A549 treated with DMSO at 1 μM for 4 hours (cell line): ENCODE measurements at places on chromosomes 11 and 22. TPM values are rescaled to one million over a fixed set of nuclear protein-coding genes. Genes with fewer than 3 reads are reported as not detected.

Gene ARHGEF17
- total RNA-seq = 11.0 to 14.3 TPM (median 12.7 TPM) in 5 replicates

Gene RASD2
- 1.1 to 1.5 TPM (median 1.3 TPM) in 5 replicates for total RNA-seq

Gene CCDC82
- total RNA-seq = 16.0 to 19.9 TPM (median 18.1 TPM) in 5 replicates

Gene CCDC15
- 0.52 to 0.74 TPM (median 0.62 TPM) in 5 replicates for total RNA-seq

Gene MEI1
- not detected in 5 replicates for total RNA-seq

Gene DDTL
- 1.6 to 1.9 TPM (median 1.7 TPM) in 5 replicates for total RNA-seq

Gene P2RY2
- 8.9 to 12.6 TPM (median 10.4 TPM) in 5 replicates for total RNA-seq

Gene XRRA1
- 3.9 to 7.1 TPM (median 5.3 TPM) in 5 replicates for total RNA-seq

Gene KLHL22
- total RNA-seq = 8.2 to 11.1 TPM (median 9.9 TPM) in 5 replicates

Gene TRIM66
- total RNA-seq = 1.6 to 2.8 TPM (median 2.3 TPM) in 5 replicates

Gene SLC22A25
- total RNA-seq = not detected in 5 replicates

Gene APOBEC3B
- 28.1 to 32.2 TPM (median 30.9 TPM) in 5 replicates for total RNA-seq

Gene TIGD3
- total RNA-seq = 0.65 to 1.00 TPM (median 0.86 TPM) in 5 replicates

Gene DDI1
- total RNA-seq = not detected in 5 replicates

Gene TMEM25
- 0.20 to 0.56 TPM (median 0.45 TPM) in 5 replicates for total RNA-seq

Gene XKR3
- not detected in 5 replicates for total RNA-seq

Gene CATSPER1
- total RNA-seq = 0.53 to 2.1 TPM (median 1.5 TPM) in 5 replicates

Gene OR5B21
- total RNA-seq = not detected in 5 replicates

Gene RANBP1
- total RNA-seq = 242 to 297 TPM (median 287 TPM) in 5 replicates

Gene GDPD4
- total RNA-seq = not detected in 5 replicates

Gene PAK1
- 20.1 to 26.8 TPM (median 24.4 TPM) in 5 replicates for total RNA-seq
